ENCODE measurements at places on chromosomes 1 and 21.

GRCh38 chr1:161179698-161180097 is 2.4 kb upstream of the B4GALT3 start:
- DNase-seq: no peak

DNA sequence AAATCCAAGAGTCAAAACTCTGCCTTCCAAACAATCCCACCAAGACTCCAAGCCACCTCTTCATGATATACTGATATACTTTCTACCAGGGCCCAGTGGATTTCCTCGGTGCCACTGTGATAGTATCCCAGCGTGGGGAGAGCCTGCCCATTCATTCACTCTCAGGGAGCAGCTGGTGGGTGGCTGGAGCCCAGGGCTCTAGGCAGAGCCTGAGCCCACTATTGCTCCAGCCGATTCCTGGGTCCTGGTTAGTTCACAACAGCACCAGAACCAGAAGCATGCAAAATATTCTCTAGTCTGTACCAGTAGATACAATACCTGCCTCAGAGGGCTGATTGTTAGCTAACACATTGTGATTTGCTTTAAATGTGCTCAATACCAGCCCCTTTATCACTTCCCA is 831 bp downstream of the CSRP1 start:
- no peak for DNase-seq

DNA sequence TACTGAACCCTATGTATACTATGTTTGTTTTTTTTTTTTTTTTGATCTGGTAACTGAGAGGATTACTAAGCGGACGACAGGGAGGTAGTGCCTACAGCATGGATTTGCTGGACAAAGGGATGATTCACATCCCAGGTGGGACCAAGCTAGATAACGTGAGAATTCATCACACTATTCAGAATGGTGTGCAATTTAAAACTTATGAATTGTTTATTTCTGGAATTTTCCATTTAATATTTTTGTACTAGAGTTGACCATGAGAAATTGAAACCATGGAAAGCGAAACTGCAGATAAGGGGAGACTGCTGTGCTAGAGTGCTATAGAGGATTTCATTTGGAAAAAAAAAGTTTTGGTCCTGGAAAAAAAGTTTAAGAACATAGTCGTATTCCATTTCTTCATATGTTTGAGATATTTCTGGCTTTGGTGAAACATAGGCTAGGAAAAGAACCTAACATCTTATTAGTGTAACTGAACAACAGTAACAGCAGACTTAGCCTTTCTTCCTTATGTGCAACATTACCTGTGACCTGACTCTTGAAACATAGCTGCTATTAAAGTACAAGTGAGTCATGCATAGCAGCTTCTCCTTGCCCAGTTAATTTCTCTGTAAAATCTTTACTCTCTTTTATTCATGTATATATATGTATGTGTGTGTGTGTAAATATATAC is 202.5 kb downstream of the FGGY start:
- DNase-seq: no peak

DNA sequence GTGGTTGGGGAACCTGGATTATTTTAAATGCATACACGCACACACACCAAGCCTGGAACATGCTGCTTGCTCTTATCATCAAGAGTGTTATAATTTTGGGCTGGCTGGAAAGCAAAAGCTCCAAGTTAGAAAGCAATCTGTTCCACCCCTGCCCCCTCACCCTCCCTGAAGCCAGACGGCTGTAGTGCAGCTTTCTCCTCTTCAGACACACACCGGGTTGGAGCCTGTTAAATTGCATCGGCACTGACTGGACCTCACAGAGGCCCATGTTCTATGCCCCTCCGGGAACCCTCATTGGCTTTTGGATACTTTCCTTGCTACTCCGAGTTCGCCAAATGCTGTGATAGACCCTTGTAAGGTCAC is 90.6 kb upstream of the KCNJ15 start:
- DNase-seq: no peak

Measured in CD4-positive, alpha-beta T cell treated with Interferon alpha-2 for 1 hour (primary cell).